Left lung (tissue), 14 donors: ENCODE measurements at places on chromosomes 5 and 9. TPM values are rescaled to one million over a fixed set of nuclear protein-coding genes. Genes with fewer than 3 reads are reported as not detected.

DNA sequence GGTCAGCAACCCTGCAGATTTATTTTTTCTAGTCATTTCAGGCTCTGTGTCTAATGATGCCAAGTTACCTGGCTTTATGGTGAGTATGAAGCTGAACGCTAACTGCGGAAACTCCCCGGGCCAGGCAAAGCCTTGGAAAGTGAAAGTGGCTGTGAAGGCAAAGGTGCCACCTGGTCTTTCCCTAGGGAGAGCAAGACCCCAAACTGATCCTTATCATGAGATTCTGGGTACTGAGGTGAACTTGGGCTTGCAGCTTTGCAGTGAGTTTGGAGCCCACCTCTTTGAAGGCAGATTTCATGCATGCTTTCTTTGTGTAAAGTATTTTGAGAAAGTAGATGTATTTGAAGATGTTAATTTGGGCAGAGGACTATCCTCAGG is 63.3 kb downstream of the CARTPT start:
- no peak for DNase-seq

DNA sequence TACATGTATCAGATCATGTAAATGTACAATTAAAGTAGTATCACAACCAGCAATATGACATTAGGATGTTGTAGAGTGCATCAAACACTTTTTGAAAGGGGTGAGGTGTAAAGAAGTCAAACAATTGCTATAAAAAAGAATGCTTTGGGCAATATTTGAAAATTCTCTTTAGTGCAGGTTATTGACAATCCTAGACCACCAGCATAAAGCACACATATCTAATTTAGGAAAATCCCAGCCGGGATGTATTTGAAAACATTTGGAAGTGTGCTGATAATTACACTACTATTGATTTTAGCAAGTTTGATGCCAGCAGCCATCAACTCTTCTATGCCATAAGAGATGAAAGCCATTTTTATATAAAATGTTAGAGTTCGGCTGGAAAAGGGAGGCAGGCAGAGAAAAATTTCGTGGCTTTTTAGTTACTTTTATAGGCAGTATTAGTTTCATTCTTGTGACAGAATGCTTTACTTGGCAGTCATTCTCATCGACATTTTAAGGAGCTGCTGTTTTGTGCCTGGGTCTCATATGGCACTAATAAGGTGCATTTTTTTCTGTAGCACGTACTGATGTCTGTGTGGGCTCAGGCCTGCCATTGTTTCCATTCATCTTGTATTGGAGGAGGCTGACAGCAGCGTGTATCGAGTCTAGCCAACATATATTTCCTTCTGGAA is 285.7 kb downstream of the AOPEP start:
- no peak for DNase-seq

DNA sequence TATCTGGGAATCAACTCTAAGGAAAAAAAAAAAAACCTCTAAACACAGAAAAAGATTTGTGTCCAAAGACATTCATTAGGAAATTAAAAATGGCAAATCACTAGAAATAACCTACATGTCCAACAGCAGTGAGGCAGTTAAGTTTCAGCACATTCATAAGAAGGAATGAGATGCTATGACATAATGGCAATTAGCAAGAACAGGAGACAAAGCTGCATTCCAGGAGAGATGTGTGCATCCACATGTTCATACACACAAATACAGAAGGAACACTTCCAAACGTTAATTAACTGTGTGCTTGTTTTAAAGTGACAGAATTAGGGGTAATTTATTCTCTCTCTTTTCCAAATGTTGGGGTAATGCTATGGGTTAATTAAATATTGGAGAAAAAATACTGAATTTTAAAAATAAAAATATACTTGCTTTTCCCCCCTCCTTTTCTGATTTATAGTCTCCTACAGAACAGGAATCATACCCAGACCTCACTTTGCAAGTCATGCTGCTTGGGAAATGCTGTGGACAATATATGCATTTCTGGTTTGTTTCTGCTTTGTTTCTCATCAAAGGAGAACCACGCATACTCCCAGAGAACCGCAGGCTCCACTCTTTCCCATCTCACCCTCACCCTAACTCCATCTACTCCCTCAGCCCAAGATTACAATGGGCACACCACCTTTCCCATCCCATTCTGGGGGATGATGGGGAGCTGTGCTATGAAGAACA is 114.1 kb downstream of the CDK5RAP2 start:
- no peak for DNase-seq

DNA sequence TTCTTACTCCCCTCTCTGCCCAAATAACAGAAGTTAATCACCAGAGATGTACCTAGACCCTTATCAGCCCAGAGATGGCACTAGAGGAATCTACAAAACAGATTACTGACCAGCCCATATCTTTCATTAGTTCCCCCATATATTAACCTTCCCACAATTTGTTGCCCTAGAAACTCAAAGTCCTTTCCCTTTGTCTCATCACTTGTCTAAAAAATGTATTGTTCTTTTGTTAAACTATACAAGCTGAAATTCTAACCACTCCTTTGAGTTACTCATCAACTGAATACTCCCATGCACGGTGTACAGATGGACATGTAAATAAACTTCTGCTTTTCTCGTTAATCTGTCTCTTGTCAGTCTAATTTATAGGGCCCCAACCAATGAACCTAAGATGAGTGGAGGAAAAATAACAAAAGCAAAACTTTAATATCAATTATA is 130.9 kb downstream of the CCDC192 start:
- DNase-seq = no peak

DNA sequence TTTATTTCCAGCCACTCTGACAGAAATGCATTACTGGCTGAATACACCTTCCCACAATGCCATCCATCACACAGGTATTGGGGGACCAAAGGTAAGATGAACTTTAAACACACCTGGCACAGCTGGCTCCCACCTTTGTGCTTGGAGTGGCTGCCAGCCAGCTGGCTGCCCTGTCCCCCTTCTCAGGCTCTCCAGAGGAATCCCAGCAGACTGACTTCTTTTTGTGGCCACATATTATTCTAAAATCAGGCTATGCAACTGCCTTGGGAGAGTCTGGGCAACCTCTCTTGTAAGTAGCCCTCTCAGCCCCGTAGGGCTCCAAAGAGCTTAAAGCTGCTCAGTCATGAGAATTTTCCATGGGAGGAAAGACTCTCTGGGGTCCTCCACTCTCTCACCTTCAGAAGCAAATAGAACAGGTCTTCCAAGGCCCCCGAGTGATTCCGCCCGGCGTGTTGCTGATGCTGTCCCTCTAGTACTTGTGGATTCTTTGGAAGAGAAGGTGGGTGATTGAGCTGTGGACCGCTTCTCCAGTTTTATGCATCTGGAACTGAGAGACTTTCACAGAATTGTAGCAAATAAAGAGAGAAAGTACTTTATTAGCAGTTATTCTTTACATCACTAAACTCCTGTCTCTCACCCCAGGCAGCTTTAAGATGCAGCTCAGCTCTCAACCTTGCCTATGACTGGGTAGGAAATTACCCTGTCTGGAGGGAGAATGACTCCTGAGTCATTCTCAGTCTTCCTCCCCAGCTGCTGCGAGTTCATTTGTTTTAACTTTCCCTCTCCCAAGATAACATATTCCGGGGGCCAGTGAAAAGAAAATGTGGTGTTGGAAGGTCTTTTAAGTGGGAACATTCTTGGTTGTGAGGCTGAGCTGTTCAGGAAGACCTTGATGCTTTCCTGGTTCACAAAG is 159.4 kb upstream of the PITX1 start:
- no peak for DNase-seq

GZMA gene
- total RNA-seq = 6.3 TPM
